ENCODE measurements at places on chromosomes 2 and 18.
A peak's percentile ranks its signal among the peaks of the same experiment; 100 is the strongest.

GRCh38 chr2:40105593-40105992 is 326.5 kb upstream of the THUMPD2 start:
- DNase-seq: no peak

- peak; percentile 59 for DNase-seq
Measured at GRCh38 chr2:233100192-233100998, 40.3 kb downstream of the INPP5D start.

DNA sequence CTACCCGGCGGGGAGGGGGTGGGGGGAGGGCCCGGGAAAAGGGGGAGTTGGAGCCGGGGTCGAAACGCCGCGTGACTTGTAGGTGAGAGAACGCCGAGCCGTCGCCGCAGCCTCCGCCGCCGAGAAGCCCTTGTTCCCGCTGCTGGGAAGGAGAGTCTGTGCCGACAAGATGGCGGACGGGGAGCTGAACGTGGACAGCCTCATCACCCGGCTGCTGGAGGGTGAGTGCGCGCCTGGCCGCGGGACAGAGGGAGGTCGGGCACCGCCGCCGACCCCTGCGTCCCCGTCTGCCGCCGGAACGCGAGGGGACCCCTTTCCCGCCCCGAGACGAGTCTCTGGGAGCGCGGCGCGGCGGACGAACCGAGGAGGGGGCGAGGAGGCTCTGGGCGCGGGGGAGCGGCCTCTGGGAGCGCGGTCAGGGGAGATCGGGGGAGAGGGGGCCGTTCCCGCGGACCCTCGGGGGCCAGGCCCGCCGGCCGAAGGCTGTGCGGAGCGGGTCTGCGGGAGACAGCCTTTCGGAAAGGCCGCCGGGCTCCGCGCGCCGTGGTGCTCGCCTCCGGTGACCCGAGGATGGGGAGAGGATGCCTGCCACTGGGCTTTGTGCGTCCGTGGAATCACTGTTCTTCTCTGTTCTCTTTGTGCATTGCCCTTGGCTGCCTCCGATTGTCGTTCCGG is 463 bp downstream of the PPP1CB start:
- DNase-seq: no peak

- no peak for DNase-seq
Measured at GRCh38 chr2:208306291-208306690, 40.2 kb downstream of the PIKFYVE start.

DNA sequence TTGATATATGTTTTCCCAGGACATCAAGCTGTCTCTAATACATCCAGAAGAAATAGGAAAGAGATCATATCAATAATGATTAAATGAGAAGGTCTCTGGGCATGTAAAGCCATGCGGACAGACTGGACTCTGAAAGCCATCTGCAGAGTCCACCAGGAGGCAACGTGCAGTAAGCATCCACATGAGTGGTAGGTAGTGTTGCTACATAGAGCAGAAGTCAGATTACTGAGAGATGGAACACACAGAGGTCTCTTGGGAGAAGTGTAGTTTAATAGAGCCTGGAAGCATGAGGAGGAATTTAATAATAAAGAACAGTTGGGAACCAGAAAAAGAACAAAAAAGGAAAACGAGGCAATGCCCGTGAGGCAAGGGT is 758.1 kb upstream of the DDX18 start:
- no peak for DNase-seq

DNA sequence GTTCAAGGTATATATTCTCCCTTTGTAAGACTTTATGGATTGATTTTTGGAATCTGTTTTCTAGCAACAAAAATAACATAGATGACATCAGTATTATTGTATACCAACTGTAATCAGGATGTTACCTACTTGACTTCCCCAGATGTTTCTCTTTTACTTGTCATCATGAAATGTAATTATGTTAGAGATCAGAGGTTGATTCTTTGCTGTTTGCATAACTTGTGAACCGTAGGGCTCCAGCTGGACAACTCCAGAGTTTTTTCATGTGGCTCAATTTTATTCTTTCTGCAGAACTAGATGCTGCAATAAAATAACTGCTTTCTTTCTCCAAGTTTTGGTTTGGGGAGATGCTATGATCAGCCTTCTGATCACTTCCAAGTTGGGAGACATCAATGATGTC is 58.1 kb downstream of the SPOPL start:
- DNase-seq: no peak

- no peak for DNase-seq
Measured at GRCh38 chr2:231088754-231089153, 32.1 kb downstream of the PSMD1 start.

GRCh38 chr2:233480490-233481202 is 85.9 kb downstream of the USP40 start:
- no peak for DNase-seq

DNA sequence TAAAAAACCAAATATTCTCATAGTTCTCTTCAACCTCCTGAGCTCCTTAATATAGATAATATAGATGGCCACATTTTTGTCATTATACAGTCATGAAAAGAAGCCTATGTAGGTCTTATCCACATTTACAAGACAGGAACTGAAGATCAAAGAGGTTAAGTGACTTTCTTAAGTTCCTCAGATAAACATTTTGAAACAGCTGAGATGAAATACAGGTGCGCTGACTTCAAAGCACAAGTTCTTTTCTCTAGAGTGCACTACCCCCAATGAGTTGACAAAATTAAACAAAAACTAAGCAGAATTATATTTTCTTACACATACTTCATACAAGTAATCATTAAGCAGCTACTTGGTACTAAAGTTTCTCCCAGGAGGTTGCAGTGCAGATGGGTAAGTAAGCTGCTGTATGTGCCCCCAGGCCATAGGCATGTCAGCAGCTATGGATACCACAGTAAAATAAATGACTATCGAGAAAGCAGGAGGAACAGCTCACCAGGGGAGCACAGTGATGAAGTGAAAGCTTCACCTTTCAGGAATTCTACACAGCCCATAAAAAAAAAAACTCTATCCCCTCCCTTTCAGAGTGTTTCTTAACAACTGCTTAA is 199.8 kb downstream of the DPP10 start:
- DNase-seq: no peak

DNA sequence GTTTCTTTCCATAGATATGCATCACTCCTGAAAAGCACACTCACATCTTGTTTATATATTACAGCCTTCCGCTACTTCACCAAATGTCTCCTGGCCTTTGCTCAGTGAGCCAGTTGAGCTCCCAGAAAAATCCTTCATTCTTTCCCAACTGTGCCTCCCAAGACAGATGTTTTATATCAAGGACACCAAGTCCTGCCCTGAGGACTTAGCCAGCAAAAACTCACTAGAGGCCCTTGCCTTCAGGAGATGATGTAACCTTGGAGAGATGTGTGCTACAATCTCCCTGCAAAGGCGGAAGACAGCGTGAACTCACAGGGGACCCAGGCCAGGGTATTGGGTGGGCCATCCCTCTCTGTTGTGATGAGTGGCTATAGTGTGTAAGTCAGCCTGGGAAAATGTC is 86.1 kb upstream of the CTAGE1 start:
- no peak for DNase-seq

DNA sequence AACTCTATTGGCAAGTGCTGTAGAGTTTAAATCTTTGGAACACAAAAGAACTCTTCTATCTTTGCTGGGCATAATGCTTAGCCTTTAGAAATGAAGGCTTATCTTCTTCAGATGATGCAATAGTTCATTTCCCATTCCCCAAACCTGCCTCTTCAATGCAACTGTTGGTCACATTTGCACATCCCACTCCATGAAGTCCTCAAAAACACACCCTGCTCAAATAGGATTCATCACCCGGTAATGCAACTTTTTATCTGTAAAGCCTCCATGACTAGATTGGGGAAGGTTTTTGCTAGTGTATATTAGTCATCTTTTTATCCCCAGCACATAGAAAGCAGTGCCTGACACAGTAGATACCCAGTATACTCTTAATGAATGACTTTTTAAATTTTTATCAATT is 376.4 kb downstream of the RBM43 start:
- no peak for DNase-seq

DNA sequence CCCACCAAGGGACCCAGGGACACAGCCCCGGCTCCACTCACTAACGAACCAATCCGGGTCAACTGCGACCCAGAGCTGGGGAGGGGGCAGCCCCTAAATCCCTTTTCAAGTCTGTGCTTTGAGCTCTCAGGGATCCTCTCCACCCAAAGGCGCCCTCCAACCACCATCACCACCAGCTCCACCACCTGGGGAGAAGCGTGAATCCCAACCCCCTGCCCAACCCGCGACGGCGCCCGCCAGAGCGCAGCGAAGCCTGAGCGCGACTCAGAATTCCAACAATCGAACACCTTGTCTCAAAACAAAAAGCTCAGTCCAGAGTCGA is 497 bp downstream of the DSC3 start:
- DNase-seq: no peak

- DNase-seq: no peak
Measured at GRCh38 chr2:4077017-4077416, 373.6 kb downstream of the DCDC2C start.

DNA sequence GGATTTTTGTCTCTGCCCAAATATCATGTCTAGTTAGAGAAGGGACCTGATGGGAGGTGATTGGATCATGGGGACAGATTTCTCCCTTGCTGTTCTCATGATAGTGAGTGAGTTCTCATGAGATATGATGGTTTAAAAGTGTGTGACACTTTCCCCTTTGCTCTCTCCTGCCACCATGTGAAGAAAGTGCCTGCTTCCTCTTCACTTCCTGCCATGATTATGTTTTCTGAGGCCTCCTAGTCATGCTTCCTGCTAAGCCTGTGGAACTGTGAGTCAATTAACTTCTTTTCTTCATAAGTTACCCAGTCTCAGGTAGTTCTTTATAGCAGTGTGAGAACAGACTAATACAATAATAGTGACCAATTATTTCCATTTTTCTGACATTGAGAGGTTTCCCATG is 167.3 kb upstream of the CYRIA start:
- DNase-seq: no peak

- DNase-seq: no peak
Measured at GRCh38 chr2:98091738-98092137, 4.8 kb downstream of the VWA3B start.

- DNase-seq: no peak
Measured at GRCh38 chr18:21341141-21341540, 99.1 kb downstream of the GREB1L start.

GRCh38 chr18:48959921-48960920 is 9.5 kb upstream of the SMAD7 start:
- DNase-seq: no peak

GRCh38 chr2:70068119-70068518 is 19.2 kb upstream of the PCBP1 start:
- DNase-seq: no peak

DNA sequence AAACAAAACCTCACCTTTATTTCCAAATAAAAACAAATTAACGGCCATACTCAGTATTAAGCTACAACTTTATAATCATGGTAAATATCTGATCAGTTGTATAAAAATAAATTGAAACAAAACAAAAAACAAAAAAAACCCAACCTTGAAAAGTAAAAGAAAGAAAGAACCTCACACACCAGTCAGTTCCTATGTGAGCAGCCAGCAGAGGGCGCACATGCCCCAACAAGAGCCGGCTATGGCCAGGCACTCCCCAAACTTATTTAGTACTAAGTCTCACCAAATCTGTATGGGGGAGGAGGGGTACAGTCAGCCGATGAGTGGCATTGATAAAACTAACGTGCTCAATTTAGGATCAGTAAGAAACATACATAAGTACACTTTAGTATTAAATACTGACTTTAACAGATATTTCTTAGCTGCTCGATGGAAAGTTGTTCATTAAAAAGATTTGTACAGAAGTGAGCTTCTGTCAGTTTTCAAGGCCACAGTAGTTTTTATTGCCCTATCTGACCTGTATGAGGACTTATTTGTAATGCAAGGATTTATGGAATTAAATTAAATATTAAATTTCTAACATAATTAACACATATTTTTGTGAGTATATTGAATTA is 172.6 kb downstream of the TCF4 start:
- DNase-seq: peak; percentile 24

- peak; percentile 5 for DNase-seq
Measured at GRCh38 chr2:173210270-173211196, 134.9 kb downstream of the MAP3K20 start.

DNA sequence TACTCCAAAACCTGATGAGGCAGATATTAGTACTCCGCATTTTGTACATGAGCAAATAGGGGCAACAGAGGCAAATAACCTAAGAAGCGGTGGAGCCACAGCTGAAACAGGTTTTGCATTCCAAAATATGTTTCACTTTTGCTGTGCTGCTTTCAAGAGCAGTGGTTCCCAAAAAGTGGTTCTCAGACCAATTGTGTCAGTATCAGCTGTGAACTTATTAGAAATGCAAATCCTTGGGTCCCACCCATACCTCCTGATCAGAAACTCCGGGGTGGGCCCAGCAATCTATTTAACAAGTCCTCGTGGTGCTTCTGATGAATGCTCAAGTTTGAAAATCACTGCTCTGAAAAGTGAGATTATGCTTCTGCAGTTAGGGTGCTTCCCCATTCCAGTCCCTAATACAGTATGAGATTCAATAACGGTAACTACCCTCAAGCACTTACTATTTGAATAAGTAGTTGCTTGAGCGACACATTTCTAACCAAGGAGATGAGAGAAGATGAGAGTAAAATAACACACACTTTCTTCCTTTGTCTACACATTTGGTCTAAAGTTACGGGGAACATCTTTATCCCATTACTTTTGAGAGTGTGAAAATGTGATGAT is 17.8 kb upstream of the TCF4 start:
- DNase-seq: no peak

GRCh38 chr2:11729362-11730212 is 16.8 kb upstream of the LPIN1 start:
- DNase-seq: no peak

- no peak for DNase-seq
Measured at GRCh38 chr18:62715436-62715758, at the start of gene PHLPP1. PHLPP1 (plus strand) TSS chr18:62715541; CDS start chr18:62715684, 143 bp downstream.

DNA sequence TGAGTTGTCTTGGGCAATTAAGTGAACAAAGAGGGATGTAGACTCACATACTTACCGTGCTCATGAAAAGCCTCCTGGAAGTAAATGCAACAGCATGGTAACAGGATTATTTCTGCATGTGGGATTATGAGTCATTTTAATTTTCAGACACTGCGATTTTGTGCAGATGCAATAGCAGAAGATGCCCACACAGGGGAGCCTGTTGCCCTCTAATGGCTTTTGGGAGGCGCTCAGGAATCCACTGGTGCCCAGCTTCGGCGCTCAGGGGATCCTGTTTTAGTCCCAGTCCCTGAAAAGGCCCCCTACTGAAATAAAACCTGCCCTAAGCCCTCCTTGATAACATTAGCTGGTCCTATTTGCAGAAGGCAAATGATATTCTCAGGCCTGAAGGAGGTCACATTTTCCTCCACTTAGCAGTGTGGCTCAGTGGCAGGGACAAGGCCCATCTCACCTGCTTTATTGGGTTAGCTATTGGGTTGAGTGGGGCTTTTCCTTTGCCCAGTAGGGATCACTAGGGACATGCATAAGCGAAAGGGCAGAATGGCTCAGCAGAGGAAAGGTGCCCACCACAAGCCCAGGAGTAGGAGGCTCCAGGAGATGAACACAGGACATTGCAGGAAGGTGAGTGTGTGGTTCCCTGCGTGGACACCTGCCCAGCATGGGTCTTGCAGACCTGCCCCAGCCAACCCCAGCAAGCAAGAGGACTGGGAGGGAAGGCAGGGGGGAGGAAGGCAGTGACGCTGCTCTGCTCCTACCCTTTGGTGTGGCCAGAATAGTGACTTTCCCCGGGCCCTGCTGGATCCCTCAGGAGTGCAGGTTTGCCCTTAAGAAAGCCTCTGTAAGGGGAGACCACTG is 26.5 kb upstream of the KCNS3 start:
- no peak for DNase-seq

Data from stimulated activated CD8-positive, alpha-beta memory T cell treated with anti-CD3 and anti-CD28 coated beads, Interleukin-15, amount 100 ng/mL, for 4 hours (primary cell).